Psoas muscle (tissue), 8 donors: ENCODE measurements at places on chromosomes 13 and 19. TPM values are rescaled to one million over a fixed set of nuclear protein-coding genes. Genes with fewer than 3 reads are reported as not detected.

DNA sequence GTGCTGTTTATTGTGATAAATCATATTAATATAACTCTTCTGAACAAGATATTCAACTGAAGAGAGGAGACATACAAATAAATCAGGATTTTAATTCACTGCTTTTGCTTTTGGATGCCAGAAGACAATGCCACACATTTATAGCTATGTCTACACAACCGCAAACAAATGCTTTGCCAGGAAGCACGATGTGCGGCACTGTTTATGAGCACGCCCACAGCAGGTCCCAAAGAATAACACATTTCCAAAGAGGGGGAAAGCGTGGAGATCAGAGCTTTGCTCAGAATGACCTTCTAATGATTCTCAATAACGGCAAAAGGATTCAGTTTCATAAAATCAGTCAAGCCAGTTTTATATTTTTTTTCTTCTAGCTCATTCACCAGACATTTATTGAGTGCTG is 16.7 kb downstream of the FAM216B start:
- DNase-seq: no peak

DNA sequence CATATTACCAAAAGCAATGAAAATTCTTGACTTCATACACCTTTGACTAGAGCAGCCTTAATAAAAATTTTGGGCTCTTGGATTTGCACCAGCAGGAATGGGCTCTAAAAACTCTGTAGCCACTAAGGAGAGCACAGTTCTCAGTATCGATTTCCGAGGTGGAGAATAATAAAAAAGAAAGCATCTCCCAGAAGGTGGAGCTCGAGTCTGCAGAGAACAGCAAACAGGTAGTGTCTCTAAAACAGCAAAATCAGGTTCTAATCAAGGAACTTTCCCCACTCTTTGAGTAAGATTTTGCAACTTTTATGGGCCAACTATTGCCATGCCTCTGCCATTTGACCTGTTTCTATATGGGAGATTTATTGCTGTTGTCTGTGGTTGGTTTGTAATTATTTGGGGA is 258.7 kb upstream of the GPC6 start:
- no peak for DNase-seq

ZNF20 gene
- polyA plus RNA-seq: 0.44 TPM

DNA sequence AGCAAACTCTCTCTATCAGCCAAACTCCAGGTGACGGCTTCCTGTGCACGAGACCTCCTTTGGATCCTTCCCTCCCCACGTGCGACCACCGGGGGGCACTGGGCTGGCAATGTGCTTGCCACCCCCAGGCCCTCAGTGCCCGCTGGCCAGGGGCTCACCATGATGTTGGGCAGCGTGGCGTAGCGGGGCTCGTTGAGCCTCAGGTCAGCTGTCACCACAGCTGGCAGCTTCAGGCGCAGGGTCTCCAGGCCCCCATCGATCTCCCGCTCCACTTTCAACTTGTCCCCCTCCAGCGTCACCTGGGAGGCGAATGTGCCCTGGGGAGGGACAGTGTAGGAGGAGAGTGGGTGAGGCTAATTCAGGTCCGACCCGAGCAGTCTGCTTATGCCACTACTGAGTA is 4.8 kb upstream of the VSIG10L start:
- no peak for DNase-seq

DNA sequence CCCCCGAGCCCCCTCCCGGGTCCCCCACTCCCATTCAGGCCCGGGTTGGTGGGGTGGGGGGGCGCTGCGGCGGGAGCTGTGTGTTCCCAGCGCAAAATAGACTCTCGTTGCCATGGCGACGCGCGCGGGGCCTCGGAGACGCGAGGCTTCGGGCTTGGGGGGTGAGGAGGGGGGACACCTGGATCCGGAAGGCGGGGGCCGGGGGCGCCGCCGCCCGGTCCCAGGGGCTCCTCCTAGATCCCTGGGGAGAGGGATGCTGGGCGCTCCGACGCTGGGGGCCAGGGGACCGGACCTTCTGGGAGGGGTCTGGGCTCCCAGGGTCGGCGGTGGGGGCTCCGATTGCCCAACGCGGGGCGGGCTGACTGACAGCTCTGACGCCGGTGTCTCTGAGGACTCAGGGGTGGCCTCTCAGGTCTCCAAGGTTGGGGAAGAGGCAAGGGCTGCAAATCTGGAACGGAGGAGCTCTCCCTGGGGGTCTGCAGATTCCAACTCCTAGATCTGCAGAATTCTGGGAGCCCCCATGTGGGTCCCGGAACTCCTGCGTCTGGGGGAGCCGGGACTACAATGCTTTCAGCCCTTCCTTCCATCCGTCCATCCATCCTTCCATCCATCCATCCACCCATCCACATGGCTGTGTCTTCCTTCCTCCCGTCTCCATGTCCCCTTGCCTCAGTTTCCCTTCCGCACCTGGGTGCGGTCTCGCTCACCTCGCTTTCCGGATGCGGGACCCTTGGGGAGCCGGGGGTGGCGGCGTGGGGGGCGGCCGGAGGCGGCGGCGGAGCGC is 9.1 kb upstream of the SHISA7 start:
- no peak for DNase-seq

DNA sequence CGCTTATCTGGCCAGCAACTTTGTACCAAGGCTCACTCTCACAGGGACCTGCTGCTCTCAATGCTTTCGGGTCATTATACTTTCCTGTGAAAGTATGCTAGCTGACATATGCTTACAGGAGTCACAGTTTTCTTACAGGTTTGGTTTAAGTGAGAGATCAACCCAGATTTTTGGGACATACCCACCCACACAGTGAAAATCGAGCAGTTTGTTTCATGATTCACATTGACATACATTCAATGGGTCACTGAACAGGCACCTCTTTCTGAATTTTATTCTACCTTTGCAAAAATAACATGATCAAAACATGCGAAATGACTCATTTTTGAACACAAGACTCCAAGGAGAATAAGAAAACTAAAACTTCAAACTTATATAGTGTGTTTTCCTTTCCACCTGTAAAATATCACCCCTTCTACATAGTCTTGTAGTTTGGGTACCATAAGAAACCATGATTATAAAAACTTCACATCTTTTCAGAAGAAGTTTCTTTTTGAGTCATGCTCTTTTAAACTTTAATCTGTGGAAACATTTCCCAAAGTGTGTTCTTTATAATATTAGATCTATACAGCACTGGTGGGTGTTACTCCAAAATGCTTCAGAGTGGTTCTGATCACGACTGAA is 44.3 kb upstream of the TEX29 start:
- no peak for DNase-seq

BRME1 gene
- polyA plus RNA-seq: 0.86 TPM

- DNase-seq: peak; percentile 13
Observed at GRCh38 chr13:105139380-105140285, 1395.8 kb downstream of the EFNB2 start.

GRCh38 chr19:38401148-38401547 is 1.7 kb upstream of the FAM98C start:
- no peak for DNase-seq
